ENCODE measurements at places on chromosomes 7 and 10.
A peak's percentile ranks its signal among the peaks of the same experiment; 100 is the strongest.

GRCh38 chr10:103204353-103205255 lies 11.5 kb upstream of the NT5C2 start:
- no peak for DNase-seq

- no peak for DNase-seq
Observed at GRCh38 chr10:48613016-48613415, 8.1 kb upstream of the ARHGAP22 start.

GRCh38 chr7:88509341-88509740 lies 202.6 kb upstream of the STEAP4 start:
- no peak for DNase-seq

GRCh38 chr10:126087153-126087680 lies 190.9 kb downstream of the FANK1 start:
- no peak for DNase-seq

- no peak for DNase-seq
Observed at GRCh38 chr10:29830531-29831512, 196.1 kb upstream of the SVIL start.

GRCh38 chr10:34319197-34319846 lies 495.8 kb downstream of the PARD3 start:
- peak; percentile 44 for DNase-seq

GRCh38 chr7:7331523-7331922 lies 149.2 kb downstream of the C1GALT1 start:
- no peak for DNase-seq

GRCh38 chr10:3668966-3669330 lies 116.1 kb downstream of the KLF6 start:
- DNase-seq: no peak

All from A172 (cell line).